ENCODE measurements at places on chromosomes 3 and 15.

GRCh38 chr3:352599-352998 lies 156.0 kb downstream of the CHL1 start:
- DNase-seq: no peak

GRCh38 chr15:41906608-41907007 lies 12.8 kb upstream of the SPTBN5 start:
- DNase-seq: no peak

DNA sequence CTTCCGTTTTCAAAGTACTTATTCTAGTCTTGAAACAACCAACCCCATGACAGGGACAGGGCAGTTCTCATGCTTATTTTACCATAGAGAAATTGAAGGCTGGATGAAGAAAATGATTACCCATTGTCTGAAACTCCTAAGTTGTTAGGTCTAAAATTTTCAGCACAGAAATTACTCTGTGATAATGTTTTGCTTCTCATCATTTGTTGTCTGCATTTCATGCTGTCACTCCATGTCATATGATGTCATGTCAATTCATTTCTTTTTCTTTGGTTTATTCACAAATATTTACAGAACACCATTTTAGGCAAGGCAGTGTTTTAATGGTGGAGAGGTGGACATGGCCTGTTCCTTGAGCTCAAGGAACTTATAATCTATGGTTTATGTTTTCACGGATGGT lies 98.2 kb upstream of the RASGRP1 start:
- DNase-seq: no peak

DNA sequence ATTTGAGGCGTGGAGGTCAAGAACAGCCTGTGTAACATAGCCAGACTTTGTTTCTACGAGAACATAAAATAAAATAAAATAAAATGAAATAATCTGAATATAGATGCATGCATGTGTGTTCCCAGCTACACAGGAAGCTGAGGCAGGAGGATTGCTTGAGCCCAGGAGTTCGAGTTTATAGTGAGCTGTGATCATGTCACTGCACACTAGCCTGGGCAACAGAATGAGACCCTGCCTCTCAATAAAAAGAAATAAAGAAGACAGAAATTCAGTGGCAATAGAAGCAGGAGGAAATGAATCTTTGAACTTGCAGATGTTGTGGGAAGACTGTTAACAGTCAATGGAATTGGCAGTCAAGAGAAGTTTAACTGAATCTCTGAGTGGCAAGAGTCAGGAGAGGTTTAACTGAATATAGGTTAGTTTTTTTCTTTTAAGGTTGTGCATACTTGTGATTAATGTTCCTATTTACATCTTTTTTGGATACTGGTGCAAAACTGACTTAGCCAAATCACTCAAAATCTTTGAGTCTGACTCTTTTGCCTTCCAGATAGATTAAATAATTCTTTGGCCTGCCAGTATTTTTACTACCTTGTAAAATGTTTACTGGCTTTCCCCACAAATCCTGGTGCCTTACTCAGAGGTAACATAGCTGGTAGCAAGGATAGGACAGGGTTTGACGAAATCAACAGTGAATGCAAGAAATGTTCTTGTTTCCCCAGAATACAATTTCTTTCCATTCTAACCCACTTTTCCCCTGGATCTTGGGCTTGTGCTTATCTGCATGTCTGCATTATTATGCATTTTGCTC lies 361.4 kb downstream of the PDCD6IP start:
- no peak for DNase-seq

DNA sequence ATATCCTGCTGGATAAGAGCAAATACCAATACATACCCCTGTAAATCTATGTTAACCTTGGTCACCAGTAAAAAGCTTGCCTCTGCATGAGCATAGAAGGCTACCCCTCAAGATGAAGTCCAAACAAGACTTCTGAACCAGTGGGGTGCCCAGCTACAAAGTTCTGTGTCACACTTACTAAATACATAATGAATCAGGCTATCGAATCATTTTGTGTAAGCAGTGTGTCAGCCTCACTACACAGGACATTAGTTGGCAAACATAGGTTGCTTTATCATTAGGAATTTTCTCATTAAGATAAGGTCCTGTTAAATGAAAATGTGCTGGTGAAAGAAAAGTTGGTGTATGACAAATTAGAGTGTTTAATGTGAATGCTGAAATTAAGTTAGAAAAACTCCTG lies 452.0 kb downstream of the MFSD1 start:
- DNase-seq: no peak

- DNase-seq: peak; percentile 10
These were observed 417 bp downstream of the TBCCD1 start for GRCh38 chr3:186566772-186567071.

- DNase-seq: peak; percentile 45
These were observed 10.3 kb upstream of the CDV3 start for GRCh38 chr3:133563186-133563591.

GRCh38 chr3:157027861-157028745 lies 131.8 kb downstream of the CCNL1 start:
- no peak for DNase-seq

DNA sequence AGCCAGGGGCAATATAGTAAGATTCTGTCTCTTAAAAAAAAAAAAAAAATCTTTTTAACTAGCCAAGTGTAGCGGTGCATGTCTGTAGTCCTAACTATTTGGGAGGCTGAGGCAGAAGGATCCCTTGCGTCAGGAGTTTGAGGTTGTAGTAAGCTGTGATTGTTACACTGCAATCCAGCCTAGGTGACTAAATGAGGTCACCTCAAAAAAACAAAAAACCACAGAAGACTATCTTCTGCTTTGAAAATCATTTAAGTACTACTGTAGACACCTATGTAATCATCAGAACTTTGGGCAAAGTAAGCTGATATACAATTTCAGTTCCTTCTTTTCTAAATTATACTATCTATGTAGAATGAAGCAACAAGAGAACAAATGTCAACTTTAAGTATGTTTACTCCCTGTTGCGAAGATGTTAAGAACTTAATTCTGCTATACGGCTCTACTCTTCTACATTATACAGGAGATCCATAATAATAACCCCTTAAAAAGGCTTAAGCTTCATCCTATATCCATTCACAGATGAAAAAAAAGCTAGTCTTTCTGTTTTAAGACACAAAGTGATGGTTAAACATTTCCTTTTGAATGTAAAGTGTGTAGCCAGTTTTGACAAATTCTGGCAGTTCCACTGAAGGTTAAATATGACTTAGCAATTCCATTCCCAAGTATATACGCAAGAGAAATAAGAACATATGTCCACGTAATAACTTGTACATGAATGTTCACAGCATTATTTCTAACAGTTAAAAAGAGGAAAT lies 15.2 kb downstream of the DAZL start:
- no peak for DNase-seq

DNA sequence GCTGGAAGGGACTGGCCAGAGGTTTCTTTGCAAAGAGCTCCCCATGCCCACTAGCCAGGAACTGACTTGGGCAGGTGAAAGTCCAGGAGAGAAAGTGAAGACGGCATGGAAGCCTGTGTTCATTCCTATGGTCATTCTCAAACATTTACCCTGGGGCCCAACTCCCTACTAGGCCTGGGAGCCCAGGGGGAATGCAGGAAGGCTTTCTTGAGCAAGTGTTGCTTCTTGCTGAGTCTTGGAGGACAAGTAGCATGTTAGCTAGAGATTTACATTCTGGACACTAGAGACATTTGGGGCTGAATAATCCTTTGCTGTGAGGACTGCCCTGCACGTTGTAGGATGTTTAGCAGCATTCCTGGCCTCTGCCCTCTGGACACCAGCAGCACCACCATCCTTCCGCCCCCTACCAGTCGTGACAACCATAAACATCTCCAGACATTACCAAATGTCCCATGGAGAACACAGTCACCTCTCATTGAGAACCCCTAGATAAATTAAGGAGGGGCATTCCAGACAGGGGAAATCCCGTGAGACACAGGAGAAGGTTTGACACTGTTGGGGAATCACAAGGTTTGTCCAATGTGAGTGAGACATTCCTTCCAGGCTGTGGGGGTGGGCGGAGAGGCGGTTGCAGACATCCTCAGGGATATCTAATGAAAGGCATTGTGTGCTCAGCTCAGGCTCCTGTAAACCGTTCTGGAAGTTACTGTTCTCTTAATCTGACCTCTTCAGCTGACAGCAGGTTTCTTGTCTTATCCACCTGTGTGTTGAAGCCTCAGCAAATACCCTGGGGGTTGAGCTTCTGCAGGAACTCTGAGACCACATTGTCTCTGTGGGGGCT lies 236.2 kb downstream of the TLE3 start:
- DNase-seq: peak; percentile 45

DNA sequence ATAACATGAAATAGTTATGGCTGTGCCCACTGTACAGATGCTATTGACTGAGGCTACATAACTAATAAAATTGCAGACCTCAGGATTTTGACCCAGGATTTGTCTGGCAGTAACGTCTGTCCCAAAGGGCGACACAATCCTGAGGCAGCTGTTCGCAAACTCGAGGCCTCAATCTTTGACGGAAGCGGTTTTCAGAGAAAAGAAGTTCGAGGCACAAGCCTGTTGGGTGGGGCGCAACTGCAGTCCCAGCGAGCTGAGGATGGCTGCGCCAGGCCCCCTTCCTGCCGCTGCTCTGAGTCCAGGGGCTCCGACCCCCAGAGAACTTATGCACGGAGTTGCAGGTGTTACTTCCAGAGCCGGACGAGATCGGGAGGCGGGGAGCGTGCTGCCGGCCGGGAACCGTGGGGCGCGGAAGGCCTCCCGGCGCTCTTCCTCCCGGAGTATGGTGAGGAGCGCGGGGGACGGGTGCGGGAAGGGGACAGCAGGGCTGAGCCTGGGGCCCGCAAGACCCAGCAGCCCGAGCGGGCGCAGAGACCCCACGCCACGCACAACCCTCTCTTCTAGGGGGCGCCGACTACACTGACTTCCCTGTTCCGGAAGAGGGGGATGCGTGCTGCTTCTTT lies at the start of gene PARP15:
Gene PARP15, plus strand, starts transcription at position 242 of the 623 bp plus-strand sequence. Its CDS starts 18 bp downstream, at position 260.
- no peak for DNase-seq

- no peak for DNase-seq
These were observed 170.0 kb downstream of the MINAR1 start for GRCh38 chr15:79602180-79602579.

GRCh38 chr3:152737021-152737908 lies 97.7 kb upstream of the P2RY1 start:
- peak; percentile 89 for DNase-seq

GRCh38 chr15:75696311-75696720 lies 16.3 kb downstream of the CSPG4 start:
- no peak for DNase-seq

- peak; percentile 85 for DNase-seq
These were observed 69.4 kb downstream of the BFSP2 start for GRCh38 chr3:133469140-133469731.

DNA sequence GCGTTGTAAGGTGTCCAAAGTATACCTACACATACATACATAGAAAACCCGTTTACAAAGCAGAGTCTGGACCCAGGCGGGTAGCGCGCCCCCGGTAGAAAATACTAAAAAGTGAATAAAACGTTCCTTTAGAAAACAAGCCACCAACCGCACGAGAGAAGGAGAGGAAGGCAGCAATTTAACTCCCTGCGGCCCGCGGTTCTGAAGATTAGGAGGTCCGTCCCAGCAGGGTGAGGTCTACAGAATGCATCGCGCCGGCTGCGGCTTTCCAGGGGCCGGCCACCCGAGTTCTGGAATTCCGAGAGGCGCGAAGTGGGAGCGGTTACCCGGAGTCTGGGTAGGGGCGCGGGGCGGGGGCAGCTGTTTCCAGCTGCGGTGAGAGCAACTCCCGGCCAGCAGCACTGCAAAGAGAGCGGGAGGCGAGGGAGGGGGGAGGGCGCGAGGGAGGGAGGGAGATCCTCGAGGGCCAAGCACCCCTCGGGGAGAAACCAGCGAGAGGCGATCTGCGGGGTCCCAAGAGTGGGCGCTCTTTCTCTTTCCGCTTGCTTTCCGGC lies 318.6 kb downstream of the FGF12 start:
- DNase-seq: no peak

GRCh38 chr3:182910936-182911781 lies 69.2 kb downstream of the DCUN1D1 start:
- DNase-seq: no peak

DNA sequence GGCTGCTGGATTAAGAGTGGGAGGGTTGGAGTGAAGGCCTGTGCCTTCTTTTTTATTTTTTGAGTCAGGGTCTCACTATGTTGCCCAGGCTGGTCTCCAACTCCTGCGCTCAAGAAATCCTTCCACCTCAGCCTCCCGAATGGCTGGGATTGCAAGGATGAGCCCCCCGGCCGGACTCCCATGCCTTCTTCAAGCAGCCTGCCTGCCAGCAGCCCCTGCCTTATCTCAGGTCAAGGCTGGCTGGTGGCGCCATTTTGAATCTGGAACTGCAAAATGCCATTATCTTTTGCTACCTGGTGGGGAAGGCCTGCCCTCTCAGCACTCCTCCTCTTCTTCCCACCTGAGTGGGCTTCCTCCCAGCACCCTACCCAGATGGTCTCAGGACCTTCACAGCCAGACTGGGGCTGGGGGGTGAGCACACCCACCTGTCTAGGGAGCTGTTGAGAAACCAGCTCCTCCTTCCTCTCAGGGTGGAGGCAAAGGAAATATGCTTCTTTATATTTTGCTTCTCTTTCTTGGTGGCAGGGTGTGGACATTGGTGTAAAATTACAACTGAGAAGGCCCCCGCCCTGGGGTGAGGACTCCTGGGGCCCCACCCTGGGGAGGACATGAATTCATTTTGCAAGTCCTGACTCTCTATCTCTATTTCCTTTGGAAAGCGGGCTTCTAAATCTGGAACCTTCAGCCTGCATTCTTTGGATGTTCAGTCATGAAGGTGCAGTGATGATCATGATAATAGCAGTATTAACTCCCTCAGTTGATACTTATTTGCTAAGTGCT lies 7.7 kb upstream of the FLNB start:
- DNase-seq: no peak

- DNase-seq: no peak
These were observed 330.7 kb downstream of the FHIT start for GRCh38 chr3:60920519-60920918.

- no peak for DNase-seq
These were observed 315.2 kb upstream of the PPP2R3A start for GRCh38 chr3:135650309-135650708.

GRCh38 chr3:10192953-10193691 lies 28.4 kb downstream of the IRAK2 start:
- DNase-seq: peak; percentile 92

DNA sequence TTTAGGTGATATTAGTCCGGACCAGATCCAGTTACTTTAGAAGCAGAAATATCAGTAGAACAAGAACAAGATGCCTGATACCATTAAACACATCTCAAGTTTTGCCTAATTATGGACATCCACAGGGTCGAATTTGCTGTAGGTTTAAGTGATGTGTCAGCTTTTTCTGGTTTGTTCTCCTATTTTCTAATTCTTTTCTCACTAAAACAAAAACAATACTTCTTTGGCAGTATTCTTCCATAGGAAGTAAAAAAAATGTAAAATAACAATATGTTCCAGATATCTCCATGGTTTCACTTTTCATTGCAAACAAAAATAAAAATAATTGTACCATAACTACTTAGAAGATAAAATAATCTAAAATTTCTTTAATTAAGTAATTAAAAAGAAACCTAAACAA lies 265.7 kb downstream of the SHOX2 start:
- no peak for DNase-seq

All from choroid plexus epithelial cell (primary cell).